ENCODE measurements at places on chromosomes 6 and 20.

- no peak for DNase-seq
Observed at GRCh38 chr6:156687789-156688619, 89.2 kb upstream of the ARID1B start.

GRCh38 chr6:167833396-167833763, 6.7 kb downstream of the AFDN start:
- no peak for DNase-seq

- no peak for DNase-seq
Observed at GRCh38 chr6:17032590-17032987, 69.3 kb upstream of the STMND1 start.

GRCh38 chr20:19321176-19321575, 108.7 kb downstream of the SLC24A3 start:
- no peak for DNase-seq

DNA sequence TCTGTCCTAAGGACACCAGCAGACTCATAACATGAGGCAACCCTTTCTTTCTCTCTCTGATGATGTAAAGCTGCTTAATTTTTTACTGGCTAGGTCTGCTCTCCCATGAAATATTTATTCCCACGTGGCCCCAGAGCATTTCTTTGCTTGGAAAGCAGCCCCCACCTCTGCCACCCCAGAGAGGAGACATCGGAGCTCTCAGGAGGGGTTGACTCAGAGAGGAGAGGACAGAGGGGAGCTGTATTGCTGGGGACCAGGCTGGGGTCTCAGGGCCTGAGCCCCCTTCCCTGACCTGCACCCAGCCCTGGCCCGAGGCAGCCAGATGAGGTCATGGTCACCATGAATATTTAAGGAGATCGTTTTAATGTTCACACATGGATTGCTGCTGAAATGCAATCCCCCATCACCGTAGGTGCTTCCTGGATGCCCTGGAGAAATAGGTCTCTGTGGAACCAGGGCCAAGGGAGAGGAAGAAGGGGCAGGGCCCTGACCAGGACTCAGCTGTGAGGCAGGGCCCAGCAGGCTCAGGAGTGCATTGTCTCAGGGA, 117.5 kb downstream of the DLL1 start:
- DNase-seq = no peak

DNA sequence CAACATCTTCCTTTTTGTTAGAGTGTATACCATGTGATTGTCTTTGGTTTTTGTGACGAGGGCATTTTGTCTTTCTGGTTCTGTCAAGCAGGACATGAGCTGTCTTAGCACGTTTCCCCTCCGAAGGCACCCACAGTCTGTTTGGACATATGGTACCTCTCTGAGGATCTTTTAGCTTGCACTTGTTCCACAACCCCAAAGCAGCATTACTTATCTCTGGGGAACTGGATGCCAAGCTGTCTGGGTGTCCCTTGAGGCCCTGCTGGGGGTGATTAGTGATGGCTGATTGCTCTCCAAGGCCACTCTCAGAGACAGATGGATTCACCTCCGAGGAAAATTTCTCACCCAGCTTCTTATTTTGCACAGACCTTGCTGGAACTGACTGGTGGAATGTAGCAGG, 445.0 kb upstream of the CHD6 start:
- DNase-seq = no peak
